ENCODE measurements at places on chromosomes 12 and 14.

DNA sequence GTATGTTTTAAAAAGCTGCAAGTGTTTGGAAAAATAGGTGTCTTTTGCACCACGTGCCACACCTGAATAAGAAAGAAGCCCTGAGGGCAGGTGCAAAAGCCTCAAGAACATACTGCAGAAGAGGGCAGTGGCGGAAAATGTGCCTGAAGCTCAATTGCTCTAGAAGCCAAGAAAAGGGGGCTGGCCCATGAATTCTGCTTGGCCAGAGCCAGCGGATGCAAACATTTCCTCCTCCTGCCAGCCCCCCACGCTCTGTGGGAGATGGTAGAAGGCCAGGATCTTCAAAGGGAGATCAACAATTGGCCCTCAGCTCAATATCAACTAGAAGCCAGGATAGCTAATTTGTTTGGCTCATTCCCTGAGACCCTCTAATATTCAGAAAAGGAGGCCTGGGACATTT, 80.3 kb upstream of the TMEM132D start:
- DNase-seq, result no peak

DNA sequence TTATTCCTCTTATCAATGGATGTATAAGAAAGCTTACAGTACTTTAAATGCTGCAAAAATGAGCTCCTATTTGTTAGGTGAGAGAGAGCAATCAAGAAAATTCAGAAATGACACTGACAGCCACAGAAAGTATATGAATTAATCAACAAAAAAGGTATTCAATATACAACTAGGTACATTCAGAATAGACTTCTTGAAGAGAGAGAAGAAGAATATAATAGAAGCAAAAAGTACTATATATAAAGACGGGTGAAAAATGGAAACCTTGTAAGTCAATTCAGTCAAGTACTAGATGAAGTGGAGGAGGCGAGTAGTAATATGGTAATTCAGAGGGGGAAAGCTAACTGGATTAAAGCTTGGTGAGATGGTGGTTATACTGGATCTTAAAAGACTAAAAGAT, 74.3 kb downstream of the HEATR5A start:
- no peak for DNase-seq

GRCh38 chr12:7989827-7990491, 42.6 kb upstream of the FOXJ2 start:
- peak; percentile 76 for DNase-seq

GRCh38 chr12:12273291-12273957, 6.6 kb upstream of the LRP6 start:
- DNase-seq, result no peak

GRCh38 chr12:11987901-11988300, 82.8 kb upstream of the BCL2L14 start:
- DNase-seq, result no peak

- no peak for DNase-seq
Observed at GRCh38 chr12:40034156-40034555, 71.7 kb downstream of the SLC2A13 start.

DNA sequence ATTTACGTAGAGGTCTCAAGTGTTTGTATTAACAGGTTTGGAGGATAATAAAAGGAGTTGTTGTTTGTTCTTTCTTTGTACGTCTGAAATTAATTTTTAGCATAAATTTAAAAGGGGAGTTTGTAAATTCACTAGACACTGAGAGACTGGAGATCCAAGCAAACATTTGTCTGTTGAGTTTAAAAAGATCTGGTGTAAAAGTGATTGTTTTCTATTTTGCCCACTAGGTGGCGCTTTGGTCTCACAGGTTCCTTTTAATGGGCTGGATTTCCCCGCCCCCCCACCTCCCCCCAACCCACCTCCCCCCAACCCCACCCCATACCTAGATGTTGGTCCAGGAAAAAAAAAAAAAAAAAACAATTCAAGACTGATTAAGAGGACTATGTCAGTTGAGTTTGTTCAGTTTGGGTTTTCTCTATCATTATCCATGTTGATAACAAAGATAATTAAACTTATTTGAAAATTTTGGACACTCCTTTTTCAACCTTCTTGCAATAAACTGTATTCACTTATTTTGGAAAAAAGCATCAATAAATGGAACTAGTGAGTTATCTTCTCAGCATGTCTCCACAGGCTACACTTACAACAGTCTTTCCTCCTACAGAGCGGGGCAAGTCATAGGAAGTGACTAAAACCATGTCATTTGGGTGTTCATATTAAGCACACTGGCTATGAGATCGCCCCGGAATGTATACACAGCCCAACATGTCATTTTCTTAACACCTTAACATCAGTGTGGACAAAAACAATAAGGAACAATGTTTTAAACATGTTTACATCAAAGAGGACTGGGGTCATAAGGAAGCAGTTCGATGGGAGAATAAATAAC, 841.1 kb downstream of the NRXN3 start:
- no peak for DNase-seq

- peak; percentile 79 for DNase-seq
Observed at GRCh38 chr12:69254046-69254445, 14.7 kb downstream of the CPSF6 start.

DNA sequence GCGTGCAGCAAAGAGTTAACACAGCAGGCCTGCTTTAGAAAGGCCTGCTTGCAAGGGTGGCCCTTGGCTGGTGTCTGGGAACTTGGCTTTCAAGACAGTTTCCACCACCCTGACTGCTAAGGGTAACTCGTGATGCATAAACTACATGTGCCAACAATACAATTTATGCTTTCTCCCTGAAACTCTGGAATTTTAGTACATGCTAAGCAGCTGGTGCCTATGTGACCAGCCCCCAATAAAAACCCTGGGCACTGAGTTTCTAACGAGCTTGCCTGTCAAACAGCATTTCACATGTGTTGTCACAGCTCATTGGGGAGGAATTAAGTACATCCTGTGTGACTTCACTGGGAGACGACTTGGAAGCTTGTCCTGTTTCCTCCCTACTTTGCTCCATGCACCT, 133.1 kb downstream of the SLC5A8 start:
- DNase-seq, result no peak

DNA sequence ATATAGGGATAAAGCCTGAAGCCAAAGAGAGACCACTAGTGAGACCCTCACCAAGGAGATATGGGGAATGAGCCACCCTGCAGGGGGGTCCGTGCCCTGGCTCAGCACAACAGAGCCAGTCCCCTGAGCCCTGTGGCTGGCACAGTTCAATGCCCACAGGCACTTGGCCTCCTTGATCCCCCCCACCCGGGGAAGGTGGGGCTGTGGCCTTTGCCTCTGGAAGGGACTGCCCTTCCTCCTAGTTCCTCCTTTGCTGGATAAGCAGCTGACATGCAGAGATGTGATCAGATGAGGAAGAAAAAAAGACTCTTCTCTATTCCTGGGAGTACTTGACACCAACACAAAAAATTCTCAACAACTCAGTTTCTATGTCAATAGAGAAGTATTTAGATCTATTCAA, 19.9 kb downstream of the TTC7B start:
- DNase-seq, result peak; percentile 22

GRCh38 chr14:65042296-65042695, 55.6 kb downstream of the FNTB start:
- no peak for DNase-seq

DNA sequence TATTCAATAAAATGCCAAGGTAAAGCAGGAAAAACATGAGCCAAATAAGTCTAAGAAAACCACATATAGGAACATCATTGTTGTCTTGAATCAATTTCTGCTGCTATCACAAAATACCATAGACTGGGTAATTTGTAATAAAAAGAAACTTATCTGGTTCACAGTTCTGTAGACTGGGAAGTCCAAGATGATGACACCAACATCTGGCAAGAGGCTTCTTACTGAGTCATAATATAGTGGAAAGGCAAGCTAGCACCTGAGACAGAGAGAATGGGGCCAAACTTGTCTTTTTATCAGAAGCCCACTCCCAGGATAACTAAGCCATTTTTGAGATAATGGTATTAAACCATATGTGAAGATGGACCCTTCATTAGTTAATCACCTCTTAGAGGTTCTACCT, 975.9 kb downstream of the FLRT2 start:
- no peak for DNase-seq

DNA sequence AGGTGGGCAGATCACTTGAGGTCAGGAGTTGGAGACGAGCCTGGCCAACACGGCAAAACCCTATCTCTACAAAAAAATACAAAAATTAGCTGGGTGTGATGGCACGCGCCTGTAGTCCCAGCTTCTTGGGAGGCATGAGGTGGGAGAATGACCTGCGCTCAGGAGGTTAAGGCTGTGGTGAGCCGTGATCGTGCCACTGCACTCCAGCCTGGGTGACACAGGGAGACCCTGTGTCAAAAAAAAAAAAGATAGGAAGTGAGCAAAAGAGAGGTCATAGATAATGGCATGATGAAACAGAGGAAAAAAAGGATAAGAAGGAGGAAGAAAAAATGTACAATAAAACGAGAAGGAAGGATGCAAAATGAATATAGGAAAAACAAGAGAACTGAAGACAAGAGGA, 159.5 kb downstream of the ETV6 start:
- no peak for DNase-seq

- no peak for DNase-seq
Observed at GRCh38 chr14:105911006-105911847, 384.8 kb downstream of the TMEM121 start.

- no peak for DNase-seq
Observed at GRCh38 chr14:33589334-33589733, 361.5 kb downstream of the EGLN3 start.

GRCh38 chr14:68143341-68143841, 323.8 kb downstream of the RAD51B start:
- DNase-seq, result no peak

DNA sequence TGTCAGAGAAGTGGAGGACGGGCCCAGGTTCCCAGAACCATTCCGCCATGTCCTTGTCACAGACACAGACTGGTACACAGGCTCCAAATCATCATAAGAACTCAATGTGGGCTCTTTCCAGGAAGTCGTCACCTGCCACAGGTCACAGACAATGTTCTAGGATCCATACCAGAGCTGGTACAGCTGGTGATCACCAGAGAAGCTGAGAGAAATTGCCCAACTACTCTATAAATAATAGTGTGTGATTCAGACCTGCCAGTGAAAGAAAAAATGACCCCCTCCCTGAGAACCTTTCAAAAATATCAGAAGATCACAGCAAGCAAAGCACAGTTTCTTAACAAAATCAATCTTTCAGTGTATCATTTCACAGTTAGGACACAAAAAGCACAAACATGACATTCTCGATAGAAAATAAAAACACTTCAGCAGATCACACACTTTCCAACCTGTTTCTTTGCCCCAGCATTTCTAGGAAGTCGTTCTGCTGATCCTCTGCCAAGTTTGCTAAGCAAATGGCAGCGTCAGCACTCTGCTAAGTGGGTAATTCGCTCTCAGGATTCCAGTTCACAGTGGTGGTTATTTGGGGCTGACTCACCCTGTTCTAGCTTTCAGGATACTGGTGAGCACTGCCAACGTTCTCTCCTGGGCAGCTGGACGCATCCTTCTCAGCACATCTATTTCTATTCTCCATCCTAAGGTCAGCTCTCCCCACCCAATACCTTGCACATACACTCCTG, 223.3 kb upstream of the SFSWAP start:
- no peak for DNase-seq

GRCh38 chr14:93732524-93732923, 55.8 kb downstream of the PRIMA1 start:
- no peak for DNase-seq

GRCh38 chr12:121514184-121514742, 66.6 kb downstream of the KDM2B start:
- DNase-seq, result no peak

DNA sequence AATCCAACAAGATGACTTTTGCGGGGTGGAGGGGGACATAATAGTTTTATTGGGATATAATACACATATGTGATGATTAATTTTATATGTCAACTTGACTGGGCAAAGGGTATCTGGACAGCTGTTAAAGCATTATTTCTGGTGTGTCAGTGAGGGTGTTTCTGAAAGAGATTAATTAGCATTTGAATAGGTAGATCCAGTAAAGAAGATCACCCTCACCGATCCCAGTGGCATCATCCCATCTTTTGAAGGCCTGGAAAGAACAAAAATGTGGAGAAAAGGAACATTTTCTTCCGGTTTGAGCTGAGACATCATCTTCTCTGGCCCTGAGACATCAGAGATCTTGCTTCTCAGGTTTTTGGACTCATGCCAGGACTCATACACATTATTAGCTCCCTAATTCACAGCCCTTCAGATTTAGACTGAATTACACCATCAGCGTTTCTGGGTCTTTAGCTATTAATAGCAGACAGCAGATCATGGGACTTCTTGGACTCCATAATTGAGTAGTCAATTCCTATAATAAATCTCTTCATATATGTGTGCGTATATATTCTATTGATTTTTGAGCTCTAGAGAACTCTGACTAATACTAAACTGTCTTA, 283.6 kb downstream of the PCNX1 start:
- DNase-seq, result no peak

- no peak for DNase-seq
Observed at GRCh38 chr12:32181498-32182175, 75.0 kb downstream of the BICD1 start.

DNA sequence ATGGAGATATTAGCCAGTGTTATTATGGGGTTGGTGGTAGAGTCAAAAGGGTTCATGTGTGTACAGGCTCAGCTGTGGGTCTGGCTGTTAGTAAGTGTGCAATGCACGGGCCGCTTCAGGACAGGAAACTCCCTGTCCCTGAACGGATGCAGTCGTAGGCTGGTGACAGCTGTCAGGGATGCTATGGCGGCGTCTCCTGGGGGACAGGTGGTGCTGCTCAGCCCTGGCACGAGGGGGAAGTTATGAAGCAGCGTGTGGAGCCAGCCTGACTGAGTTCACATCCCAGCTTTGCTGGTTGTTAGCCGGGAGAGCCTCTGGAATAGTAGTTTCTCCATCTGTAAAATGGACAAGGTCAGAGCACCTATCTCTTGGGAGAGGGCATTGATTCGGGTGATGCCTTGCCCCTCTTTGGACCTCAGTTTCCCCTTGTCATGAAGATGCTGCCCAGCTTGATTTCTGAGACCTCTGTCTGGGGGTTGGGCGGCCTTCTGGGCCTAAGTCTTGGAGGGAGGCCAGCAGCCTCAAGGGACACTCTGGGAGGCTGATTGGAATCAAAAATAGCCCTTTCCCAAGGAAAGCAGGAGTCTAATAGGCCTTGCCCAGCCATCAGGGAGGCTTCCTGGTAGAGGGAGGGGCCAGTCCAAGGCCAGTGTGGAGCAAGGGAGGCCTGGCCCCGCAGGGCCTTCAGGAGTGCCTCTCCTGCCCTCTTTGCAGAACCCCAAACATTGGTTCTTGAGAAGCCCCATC, 7.1 kb downstream of the ASB2 start:
- no peak for DNase-seq

DNA sequence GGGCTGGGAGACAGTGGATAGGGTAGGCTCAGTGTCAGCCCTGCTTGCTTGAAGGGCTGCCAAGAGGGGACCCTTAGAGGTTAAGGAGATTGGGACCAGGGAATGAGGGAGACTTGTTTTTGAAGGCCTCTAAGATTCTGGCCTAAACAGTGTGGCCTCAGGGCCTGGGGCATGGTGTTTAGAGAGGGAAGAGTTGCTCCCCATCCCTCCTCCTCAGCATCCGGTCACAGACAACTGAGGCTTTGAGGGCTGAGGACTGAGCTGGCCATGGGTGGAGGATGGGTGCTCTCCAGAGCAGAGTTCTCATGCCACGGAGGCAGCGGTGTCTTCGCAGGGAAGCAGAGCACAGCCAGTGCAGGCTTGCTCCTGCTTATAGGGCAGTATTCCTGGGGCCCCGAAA, 49.4 kb downstream of the KRT80 start:
- DNase-seq, result no peak

GRCh38 chr12:96995861-96996260, 88.8 kb downstream of the NEDD1 start:
- no peak for DNase-seq

- no peak for DNase-seq
Observed at GRCh38 chr12:69101505-69101904, 137.9 kb upstream of the CPSF6 start.

GRCh38 chr12:52632656-52633055, 14.3 kb upstream of the KRT73 start:
- DNase-seq, result no peak

GRCh38 chr14:91286530-91286937, 42.0 kb upstream of the GPR68 start:
- DNase-seq, result peak; percentile 82

All from CD4-positive, alpha-beta T cell treated with Interleukin-4 for 1 hour (primary cell).